ENCODE measurements at places on chromosomes 1 and 21. TPM values are rescaled to one million over a fixed set of nuclear protein-coding genes. Genes with fewer than 3 reads are reported as not detected.
A peak's percentile ranks its signal among the peaks of the same experiment; 100 is the strongest.

DNA sequence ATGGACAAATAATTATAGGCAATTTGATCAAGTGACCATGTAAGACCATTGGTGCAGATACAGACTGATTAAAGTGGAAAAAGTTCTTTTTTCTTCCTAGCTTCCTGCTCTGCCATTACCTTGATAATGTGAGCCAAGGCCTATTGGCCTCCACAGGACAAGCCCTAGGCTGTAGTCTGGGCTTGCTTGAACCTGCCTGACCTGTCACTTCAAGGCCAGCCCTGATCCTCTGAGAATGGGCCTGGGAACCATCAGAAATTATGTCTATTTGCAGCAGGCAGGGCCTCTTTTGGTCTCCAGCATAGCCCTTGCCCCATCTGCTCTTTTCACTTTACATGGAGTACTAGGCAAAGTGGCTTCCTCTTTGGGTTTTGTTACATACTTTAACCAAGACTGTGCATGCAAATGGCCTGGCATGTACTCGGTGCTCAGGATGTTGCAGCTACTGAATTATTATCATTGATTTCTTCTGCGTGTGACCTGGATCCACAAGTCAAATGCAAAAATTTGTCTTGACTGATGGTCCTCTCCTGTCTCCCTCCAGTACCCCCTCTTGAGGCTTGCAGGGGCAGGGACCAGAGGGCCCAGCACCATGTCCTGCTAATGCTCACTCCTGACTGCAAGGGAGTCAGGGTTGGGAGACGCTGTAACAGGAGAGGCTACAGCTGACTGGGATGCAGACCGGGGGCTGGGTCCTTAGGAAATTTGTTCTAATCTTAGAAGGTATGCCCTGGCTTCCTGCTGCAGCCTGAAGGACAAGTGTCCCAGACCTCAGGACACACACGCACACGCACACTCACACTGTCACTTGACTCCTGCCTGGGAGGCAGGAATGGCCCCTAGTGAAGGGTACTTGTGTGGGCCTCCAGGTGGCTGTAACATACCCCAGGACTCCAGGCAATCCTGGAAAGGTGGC, 39.4 kb downstream of the RCSD1 start:
- no peak for DNase-seq

The RHOU gene
- total RNA-seq: 80.4 TPM

DNA sequence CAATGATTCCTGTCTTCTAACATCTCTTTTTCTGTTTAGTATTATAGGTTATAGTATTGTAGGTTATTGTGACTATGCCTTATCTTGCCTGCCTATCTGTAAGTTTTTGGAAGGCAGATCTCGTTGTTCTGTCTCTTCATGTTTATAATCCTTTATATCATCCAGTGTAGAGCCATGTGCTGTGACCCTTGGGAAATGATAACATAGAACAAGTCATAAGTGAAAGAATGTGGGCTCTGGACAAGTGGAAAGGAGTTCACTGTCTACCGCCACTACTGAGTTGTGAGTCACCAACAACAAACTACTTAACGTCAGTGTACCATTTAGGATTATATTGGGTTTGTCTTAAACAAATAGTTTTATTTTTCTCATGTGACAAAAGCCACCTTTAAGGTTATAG, 139.3 kb downstream of the LYPLAL1 start:
- no peak for DNase-seq

The EXTL1 gene
- 1.6 TPM for total RNA-seq

DNA sequence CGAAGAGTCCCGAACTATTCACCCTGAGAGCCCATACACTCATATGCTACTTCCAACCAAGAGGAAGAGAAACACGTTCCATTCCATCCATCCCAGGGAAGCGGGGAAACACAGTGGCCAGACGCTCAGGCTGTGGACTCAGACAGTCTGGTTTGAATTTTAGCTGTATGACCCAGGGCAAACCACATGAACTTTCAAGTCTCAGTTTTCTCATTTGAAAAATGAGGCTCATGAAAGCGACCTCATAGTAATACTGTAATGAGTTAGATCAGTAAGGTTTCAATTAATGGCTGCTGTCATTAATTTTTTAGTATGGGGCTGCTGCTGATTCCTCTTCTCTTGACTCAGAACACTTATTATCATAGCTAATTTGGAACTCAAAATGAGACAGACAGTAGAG, 1.5 kb downstream of the FCRL4 start:
- no peak for DNase-seq

- peak; percentile 23 for DNase-seq
Measured at GRCh38 chr1:224106568-224107281, 7.2 kb upstream of the FBXO28 start.

GRCh38 chr1:43766086-43766784, 58.9 kb downstream of the ST3GAL3 start:
- DNase-seq: no peak

DNA sequence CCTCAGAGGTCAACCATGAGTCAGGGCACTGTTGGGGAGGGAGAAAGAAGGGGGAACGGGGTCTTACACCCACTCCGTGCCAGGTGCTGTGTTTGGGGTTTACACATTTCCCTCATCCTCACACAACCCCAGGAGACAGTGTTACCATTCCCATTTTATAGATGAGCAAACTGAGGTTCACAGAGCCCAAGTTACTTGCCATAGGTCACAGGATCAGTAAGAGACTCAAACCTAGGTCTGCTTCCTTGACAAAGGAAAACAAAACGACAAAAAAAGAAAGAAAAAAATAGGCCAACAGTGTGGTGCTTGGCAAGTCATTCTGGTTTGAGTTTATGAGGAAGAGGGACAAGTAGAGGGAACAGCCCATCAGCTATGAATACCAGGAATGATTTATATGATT, 16.3 kb upstream of the CDCP2 start:
- no peak for DNase-seq

GRCh38 chr1:36497207-36497606, 14.5 kb upstream of the CSF3R start:
- no peak for DNase-seq

The CD1B gene
- total RNA-seq: not detected

Data from mucosa of gallbladder (tissue), 1 donor.